HT1080 (cell line): ENCODE measurements at places on chromosomes 16 and 17. TPM values are rescaled to one million over a fixed set of nuclear protein-coding genes. Genes with fewer than 3 reads are reported as not detected.

Gene CCR7
- 0.07 and 0.21 TPM in 2 replicates for total RNA-seq

Gene C17orf67
- total RNA-seq, result 1.3 and 1.6 TPM in 2 replicates

Gene CIBAR2
- not detected in 2 replicates for total RNA-seq

Gene CLEC19A
- not detected in 2 replicates for total RNA-seq

Gene MYLK3
- 0.17 and 0.19 TPM in 2 replicates for total RNA-seq

Gene HSD17B2
- total RNA-seq, result 2.2 and 4.4 TPM in 2 replicates

Gene PSKH1
- 5.9 and 7.0 TPM in 2 replicates for total RNA-seq

Gene MYH10
- total RNA-seq, result 29.2 and 35.8 TPM in 2 replicates

Gene RDM1
- total RNA-seq, result 3.2 and 5.1 TPM in 2 replicates

Gene HYDIN
- 0.03 TPM in 1 of 2 replicates, not detected in the other for total RNA-seq

Gene SYT17
- 1.0 and 1.4 TPM in 2 replicates for total RNA-seq

Gene C17orf100
- total RNA-seq, result 0.23 and 0.31 TPM in 2 replicates

Gene NCOR1
- 49.2 and 58.4 TPM in 2 replicates for total RNA-seq

Gene PSMD12
- total RNA-seq, result 41.6 and 54.9 TPM in 2 replicates

Gene CCDC40
- 0.27 and 2.0 TPM in 2 replicates for total RNA-seq

Gene NXPH3
- 0.06 and 0.70 TPM in 2 replicates for total RNA-seq

Gene RPH3AL
- total RNA-seq, result 2.2 and 3.8 TPM in 2 replicates

Gene RGS11
- 0.07 TPM in 1 of 2 replicates, not detected in the other for total RNA-seq

Gene C16orf46
- not detected in 2 replicates for total RNA-seq

Gene KRTAP2-3
- 1.2 and 6.2 TPM in 2 replicates for total RNA-seq

Gene CNTNAP1
- total RNA-seq, result 8.6 and 9.9 TPM in 2 replicates

Gene TSNAXIP1
- total RNA-seq, result 0.18 TPM in 1 of 2 replicates, not detected in the other

Gene RNU2-1
- total RNA-seq, result not detected in 2 replicates

Gene SEPTIN12
- not detected in 2 replicates for total RNA-seq

Gene OR3A3
- total RNA-seq, result not detected in 2 replicates

Gene OR1A1
- total RNA-seq, result not detected in 2 replicates

Gene TMED6
- 0.11 and 0.23 TPM in 2 replicates for total RNA-seq

Gene SSTR5
- not detected in 2 replicates for total RNA-seq

Gene GPR142
- not detected in 2 replicates for total RNA-seq

Gene KRT12
- not detected in 2 replicates for total RNA-seq

Gene TEDC2
- total RNA-seq, result 50.8 and 61.3 TPM in 2 replicates

Gene ZG16
- not detected in 2 replicates for total RNA-seq

Gene KIF2B
- 0.17 TPM in 1 of 2 replicates, not detected in the other for total RNA-seq

Gene DNAH3
- total RNA-seq, result 0.03 and 0.05 TPM in 2 replicates
